ENCODE measurements at places on chromosomes 1 and 21.
A peak's percentile ranks its signal among the peaks of the same experiment; 100 is the strongest.

DNA sequence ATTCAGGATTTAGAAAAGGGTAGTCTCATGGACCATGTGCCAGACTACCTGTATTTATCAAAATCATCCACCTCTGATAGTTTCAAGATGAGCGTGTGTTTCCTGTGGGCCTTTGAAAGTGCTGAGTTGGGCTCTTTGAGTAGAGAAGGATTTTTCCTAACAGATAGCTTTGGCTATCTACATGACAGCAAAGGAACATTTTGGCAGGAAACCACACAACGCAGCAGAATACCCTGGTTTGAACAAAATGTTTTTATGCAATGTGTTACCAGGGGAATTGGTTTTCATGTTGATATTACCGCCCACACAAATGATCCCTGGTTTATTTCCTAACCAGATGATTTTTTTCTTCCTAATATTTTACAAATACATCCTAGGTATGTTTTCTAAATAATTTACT, 431.4 kb downstream of the NEGR1 start:
- DNase-seq: no peak

GRCh38 chr1:61223140-61223539, 140.8 kb downstream of the NFIA start:
- no peak for DNase-seq

DNA sequence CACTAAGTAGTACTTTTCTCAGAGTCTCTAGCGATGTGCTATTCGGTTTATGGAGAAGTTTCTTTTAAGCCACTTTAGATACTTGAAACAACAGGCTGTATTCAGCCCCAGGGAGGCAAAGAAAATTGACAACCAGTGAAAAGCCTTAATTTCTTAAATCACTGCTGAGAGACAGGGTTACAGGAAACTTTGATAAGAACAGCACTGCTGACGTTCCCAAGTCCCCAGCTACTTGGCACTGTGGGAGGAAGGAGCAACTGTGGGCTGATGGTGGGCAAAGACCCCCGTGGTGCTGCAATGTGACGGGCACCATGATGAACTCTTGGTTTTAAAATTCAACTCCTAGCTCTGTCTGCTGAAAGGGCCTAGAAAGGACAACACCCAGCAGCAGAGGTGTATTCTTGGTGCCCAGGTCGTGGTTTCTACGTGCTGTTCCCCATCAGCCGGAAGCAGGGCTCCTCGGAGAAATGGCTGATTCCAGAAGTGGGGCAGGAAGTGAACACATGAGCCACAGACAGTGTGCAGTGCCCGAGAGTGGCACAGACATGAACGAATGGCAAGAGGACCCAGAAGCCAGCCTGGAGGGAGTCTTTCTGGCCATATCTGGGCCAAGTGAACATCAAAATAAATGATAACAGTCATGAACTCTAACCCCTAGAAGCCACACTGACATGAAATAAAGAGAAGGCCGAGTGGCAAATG, 5.3 kb downstream of the PTTG1IP start:
- DNase-seq: no peak

DNA sequence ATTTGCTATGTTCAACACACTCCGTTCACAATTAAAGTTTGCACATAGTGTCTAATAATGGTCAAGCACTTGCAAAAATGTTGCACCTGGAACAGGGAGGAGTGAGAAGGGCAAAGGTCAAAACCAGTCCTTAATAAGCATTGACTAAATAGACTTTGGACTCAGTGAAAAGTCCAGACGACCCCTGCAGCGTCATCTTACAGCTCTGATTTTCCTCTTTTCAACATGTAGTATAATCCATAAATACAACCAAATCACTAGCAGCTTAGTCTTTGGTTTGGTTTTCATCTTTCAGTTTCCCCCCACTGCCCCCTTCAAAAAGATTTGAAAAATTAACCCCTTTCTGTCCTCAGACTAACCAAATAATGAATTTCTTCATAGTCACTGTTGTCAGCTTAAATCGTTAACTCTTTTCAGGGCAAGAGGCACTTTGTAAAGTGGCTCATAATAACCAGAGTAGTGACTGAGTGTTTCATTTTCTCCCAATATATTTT, 290.3 kb downstream of the PTPRC start:
- DNase-seq: no peak

- DNase-seq: no peak
These were observed 8.7 kb upstream of the TMEM52 start for GRCh38 chr1:1927751-1928150.

- DNase-seq: peak; percentile 2
These were observed at the start of gene SLC22A15 for GRCh38 chr1:115976062-115976920. SLC22A15 (plus strand) TSS chr1:115976513; CDS start chr1:115976628, 115 bp downstream.

DNA sequence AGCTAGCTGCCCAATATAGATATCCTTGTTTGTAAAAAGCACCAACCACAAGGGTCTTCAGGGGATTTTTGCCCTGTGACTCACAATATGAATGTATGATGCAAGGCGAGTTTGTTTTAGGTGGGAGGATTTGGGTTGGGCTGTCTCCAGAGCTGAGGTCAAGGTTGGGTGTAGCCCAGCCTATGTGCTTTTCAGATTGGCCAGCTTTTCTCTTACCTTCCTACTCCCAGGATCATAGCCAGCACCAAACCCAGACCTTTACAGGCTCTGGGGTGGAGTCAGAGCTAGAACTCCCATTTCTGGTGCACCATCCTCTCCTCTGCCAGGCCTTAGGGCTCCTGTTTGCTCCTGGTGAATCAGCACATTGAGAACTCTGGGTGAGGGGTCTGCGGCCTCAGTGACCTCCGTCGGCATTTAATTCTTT, 55.6 kb upstream of the GCLM start:
- no peak for DNase-seq

GRCh38 chr1:33086384-33086850, 5.5 kb downstream of the AZIN2 start:
- DNase-seq: no peak

DNA sequence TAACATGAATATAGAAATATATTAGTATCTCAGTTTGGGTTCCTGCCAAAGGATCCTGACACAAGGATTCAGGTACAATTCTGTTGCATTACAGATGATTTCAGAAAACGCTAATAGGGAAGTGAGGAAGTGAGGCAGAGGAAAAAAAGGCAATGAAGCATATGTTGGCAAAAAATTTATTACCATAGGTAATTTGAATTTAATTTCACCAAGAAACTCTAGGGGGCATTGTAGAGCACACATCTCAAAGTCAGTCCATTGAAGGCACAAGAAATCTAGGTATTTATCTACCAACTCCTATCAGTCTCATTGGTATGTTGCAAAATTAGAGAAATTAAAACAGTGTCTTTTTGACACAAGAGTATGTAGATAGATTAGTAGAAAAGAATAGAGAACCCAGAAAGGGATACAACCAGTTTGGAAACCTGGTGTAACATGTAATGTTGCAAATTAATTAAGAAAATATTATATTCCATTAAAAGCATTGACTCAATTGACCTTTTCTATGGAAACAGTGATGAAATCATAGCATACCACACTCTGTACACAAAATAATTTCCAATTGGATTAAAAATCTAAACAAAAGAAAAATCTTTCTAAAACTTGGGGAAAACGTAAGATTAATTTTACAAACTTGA, 104.9 kb upstream of the SNX7 start:
- no peak for DNase-seq

GRCh38 chr21:41141031-41141457, 26.9 kb upstream of the BACE2 start:
- no peak for DNase-seq

DNA sequence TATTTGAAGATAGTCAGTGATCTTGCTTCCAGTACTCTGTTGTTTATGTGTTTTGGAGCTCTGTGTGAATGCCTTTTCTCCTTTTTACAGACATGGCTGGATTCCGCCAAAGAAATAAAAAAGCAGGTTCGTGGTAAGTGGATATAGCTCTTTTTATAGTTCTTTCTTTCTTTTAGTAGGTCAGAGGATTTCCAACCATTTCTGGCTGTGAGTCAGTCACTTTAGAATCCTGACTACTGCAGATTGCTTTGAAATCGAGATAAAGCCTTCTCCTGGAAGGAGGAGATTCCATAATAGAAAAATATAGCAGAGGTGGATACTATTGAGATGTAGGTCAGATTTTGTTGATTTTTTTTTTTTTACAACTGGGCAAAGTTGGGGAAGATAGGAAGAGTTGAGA, 97.4 kb downstream of the EPB41 start:
- no peak for DNase-seq

DNA sequence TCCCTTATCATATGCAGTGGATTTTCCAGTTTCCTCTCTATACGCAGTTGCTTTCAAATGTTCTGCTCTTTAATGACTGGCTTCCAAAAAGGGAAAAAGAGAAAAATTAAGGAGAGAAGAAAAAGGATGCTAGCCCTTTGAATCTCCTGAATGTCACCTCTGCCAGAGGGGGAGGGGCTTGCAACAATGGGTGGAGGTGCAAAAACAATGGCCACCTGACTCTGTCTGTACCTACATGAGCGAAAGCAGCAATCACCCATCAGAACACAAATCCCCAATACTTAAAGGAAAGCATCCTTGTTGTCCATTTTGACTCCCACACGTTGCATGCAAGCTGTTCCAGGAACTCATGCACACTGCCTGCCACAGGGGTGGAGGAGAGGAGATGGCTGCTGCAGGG, 61.2 kb downstream of the CCDC30 start:
- no peak for DNase-seq

DNA sequence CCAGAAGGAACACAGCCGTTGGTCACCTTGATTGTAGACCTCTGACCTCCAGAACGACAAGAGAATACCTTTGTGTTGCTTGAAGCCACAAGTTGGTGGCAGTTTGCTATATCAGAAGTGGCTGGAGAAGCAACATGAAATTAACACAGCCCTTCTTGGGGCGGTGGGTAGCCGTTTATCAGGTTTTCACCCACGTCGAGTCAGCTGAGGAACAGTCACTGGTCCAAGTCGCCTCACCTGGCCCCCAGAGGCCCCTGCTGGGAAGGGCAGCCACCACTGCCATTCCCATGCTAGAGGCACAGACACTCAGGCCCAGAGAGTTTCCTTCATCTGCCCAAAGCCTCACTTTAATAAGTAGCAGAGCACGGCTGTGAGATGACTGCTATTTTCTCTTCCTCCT, 37.7 kb downstream of the TMEM51 start:
- DNase-seq: no peak

DNA sequence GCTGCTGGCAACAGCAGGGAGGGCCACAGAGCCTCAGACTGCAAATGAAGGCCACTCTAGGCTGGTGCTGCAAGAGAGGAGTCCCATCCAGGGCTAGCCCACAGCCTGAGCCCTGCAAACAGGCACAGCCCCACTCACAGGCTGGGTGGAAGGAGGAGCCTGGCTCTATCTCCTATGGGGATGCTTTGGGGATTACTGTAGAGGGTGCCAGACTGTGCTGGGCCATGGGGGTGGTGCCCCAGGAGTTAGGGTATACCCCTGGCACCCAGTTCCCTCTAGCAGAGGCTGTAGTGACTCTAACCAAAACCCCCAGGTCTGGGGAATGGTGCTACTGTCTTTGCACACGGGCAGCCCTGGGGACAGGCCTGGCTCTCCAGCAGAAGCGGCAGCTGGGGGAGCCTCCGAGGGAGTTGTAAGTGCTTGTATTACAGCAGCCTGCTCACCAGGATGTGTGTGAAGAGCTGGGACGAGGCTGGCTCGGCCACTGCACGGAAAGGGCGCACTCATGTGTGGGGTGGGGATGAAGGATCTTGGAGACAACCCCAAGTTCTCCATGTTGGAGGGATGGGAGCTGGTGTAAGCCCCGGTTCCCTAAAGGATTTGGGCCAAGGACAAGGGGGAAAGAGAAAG, 23.4 kb upstream of the EVA1B start:
- DNase-seq: no peak

DNA sequence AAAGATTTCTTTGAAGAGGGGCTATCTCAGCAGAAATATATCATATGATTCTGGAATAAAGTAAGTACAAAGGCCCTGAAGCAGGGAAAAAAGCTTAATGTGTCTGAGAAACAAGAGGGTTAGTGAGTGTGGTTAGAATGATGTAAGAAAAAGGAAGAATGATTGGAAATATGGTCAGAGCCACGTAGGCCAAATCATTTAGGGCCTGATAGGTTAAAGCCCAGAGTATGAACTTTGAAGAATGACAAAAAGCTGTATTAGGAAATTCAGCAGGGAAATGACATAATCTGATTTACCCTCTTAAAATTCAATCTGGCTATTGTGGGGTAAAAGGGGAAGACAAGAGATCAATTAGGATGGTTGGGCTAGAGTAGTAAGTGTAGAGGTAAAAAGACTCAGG, 69.0 kb upstream of the MUTYH start:
- DNase-seq: no peak

DNA sequence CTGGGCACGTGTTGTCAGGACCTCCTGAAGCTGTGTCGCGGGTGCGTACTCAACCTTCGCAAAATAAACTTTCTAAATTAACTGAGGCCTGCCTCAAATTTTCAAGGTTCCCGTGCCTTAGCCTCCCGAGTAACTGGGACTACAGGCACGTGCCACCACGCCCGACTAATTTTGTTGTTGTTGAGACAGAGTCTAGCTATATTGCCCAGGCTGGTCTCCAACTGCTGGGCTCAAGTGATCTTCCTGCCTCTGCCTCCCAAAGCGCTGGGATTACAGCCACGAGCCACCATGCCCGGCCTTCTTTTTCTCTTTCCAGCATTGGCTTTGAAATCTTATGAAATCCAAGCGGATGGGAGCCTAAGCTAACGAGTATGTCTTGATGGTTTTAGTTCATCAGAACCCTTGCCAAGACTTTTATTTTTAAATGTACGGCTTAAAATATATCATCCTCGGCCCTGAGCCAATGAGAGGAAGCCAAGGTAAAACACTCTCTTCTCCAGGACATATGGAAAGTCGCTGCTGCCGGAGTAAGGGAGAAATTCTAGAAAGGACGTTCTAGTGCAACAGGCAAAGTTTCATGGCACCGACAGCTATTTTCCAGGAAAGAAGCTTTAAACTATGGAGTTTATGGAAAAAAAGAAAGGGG, 12.7 kb upstream of the ERVH48-1 start:
- no peak for DNase-seq

GRCh38 chr1:172117800-172118199, 276.5 kb downstream of the DNM3 start:
- no peak for DNase-seq

- DNase-seq: no peak
These were observed 9.8 kb downstream of the JUN start for GRCh38 chr1:58774027-58774426.

DNA sequence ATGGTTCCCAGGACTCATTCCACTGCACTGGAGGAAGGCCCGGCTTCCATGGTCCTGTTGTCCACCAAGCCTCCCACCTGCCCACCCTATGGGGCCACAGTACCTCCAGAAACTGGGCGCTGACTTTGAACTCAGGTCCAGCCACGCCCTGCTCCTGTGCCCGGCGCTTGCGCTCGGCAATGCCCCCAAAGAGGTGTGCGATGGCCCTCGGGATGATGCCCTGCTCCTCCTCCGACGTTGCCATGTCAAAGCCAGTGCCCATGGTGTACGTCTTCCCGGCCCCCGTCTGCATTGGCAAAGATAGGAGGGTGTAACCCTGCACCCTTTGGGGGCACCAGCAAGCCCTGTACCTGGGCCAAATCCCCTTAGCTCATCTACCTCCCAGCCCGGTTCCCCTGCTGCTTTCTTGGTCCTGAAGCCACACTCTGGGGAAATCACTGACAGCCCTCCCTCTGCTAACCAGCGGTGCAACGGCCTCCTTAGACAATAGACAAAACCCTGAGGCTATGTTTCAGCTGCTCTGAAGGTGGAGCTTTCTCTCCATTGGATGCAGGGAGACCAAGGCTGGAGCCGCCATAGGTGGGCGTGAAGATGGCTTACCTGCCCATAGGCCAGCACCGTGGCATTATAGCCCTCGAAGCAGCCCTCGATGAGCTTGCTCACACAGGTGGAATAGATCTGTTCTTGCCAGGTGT, 14.7 kb downstream of the KIF21B start:
- DNase-seq: no peak

Measured in stimulated activated CD8-positive, alpha-beta memory T cell treated with anti-CD3 and anti-CD28 coated beads, Interleukin-4, amount 100 ng/mL, for 1 hour (primary cell).